Stimulated activated CD4-positive, alpha-beta T cell treated with anti-CD3 and anti-CD28 coated beads, Interleukin-12 subunit alpha, Interleukin-12 subunit beta, amount 100 ng/mL, for 48 hours (primary cell): ENCODE measurements at places on chromosomes 13 and 19.

GRCh38 chr13:33052506-33053280 is 36.5 kb downstream of the KL start:
- no peak for DNase-seq

DNA sequence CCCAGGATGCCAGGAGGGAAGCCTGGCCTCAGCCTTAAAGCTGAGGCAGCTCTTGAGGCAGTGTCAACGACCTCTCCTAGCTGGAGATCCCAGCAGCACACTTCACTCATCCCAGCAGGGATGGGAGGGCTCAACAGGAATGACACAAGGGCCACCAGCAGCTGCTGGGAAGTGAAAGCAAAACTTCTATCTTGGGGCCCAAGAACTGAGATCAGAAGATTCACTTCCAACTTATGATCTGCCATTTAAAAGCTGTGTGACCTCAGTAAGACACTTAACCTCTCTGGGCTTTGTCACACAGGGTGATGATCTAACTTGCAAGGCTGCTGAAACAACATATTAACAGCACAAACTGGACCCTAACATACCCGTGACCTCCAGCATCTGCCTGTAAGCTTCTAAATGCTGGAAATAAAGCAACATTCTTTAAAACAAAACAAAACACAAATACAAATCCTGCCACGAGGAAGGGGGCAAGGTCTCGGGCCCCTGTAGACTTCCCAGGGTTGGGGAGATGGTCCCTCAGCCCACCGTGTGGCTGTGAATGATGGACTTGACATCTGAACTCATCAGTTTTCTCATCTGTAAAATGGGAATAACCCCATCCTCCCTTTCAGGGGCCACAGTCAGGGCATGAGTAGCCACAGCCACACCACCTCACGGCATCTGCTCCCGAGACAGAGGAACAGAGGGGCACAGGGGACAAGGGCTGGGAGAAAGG is 22.7 kb downstream of the ELL start:
- no peak for DNase-seq

DNA sequence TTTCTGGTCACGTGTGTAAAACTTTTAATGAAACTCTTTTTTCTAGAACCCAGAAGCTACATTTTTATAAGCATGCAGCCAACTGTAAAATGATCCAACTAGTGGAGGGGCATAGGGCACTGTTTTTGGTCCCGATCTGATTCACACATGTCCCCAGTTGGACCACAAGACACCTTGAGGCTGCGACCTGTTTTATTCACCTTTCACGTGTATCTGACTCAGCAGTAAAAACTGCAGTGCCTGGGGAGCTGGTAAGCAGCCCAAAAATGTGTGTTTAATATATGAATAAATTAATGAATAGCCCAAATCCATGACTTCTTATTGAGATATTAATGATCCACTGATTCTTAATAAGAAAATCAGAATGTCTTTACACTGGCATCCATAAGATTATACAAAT is 140.4 kb downstream of the COL4A1 start:
- no peak for DNase-seq

DNA sequence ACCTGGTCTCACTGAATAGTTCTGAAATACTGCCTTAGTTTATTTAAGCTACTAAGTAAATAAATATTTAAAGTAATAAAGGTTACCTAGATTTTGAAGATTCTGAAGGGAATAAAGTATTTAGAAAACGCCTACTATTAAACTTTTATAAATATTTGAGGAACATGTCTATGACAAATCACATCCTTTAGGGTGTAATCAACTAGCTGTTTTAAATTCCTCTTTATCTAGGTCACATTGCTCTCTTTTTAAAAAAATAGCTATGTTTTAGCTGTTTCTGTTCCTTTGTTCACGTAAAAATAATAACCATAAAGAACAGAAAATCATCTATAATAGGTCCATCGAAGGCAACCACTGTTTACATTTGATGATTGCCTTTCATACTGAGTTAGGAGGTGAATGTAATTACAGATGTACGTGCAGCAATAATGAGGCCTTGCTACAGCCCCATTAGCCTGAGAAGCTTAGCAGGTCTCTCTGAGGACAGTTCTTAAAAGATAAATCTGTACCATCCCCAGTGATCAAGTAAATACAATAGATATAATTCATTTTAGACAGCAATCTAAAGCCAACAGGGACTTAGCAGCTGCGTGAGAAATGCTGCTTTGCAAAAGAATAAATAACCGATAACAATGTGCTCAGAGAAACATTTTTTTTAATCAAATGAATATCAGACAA is 449.5 kb downstream of the LIG4 start:
- DNase-seq = no peak

DNA sequence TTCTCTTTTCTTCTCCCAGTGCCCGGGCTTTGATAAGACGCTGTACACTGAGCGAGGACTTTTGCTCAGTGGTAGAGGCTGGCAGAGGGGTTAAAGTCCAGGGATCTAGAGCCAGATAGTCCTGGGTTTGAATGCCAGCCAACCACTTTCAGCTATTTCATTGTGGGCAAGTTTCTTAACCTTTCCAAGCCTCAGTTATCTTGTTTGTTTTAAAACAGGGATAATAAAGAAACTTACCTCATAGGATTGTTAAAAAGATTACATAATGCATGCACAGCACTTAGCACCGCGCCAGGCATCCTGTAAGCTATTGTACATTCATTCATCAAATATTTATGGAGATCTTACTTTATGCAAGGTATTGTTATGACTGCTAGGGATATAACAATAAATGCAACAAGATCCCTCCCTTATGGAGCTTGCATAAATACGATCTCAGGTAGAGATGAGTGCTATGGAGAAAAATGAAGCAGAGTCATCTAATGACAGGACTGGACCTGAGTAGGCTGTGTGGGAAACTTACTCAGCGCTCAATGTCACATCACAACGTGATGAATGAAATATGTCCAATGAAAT is 70.8 kb downstream of the LNX2 start:
- no peak for DNase-seq

DNA sequence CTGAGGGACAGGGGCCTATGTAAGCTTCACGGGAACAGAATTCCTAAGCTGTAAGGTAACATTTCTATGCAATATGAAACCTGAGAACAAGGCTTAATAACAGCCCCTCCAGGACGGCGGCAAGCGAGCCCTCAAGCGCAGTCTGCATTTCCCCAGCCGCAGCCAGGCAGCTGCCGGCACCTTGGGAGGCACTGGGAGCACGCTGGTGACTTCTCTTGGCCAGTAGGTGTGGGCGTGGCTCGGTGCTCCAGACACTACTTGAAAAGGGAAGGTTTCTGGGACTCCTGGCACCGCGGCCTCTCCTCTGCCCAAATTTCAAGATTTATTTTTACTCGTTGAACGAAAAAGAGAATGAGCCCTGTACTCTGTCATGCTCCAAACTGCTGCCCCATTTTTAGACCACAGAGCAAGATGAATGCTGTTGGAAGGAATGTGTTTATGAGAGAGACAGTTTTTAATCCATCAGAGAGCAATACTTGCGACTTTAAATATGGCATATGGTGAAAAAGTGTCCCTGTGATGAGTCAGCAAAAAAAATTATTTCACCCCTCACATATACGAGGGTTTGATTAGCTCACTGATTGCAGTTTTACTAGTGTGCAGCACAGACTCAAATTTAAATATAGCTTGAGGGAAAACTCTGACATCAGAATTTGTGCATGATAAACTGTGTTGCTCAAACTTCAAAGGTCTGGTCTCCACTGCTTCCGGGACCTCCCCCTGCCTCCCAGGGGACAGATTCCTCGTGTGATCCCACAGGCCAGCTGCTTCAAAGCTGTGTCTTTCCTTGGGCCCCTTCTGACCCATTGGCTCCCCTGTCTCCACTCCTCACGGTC is 81.2 kb downstream of the COL4A2 start:
- no peak for DNase-seq

DNA sequence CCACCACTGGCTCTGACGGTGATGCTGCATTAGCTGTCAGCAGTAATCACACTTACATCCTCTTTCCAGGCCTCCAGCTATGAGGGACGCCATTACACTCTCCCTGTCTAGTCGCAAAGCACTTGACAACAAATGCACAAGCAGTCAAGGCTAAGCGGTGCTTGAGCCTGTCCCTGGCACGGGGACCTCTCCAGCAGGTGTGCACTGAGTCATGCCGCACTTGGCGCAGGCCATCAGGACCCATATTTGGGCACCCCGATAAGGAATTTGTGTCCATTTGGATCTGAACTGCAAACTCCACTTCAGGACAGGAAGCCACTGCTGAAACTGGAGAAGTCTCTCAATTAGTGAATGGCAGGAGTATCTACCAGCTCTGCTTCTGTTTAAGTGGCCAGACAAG is 301.9 kb upstream of the OBI1 start:
- DNase-seq = no peak

DNA sequence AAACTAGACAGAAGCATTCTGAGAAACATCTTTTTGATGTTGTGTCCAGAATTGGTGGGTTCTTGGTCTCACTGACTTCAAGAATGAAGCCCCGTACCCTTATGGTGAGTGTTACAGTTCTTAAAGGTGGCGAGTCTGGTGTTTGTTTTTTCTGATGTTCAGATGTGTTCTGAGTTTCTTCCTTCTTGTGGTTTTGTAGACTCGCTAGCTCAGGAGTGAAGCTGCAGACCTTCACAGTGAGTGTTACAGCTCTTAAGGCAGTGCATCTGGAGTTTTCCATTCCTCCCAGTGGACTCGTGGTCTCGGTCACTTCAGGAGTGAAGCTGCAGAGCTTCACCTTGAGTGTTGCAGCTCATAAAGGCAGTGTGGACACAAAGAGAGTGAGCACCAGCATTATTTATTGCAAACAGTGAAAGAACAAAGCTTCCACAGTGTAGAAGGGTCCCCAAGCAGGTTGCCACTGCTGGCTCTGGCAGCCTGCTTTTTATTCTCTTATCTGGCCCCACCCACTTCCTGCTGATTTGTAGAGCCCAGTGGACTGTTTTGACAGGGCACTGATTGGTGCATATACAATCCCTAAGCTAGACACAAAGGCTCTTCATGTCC is 1820.8 kb downstream of the UQCRFS1 start:
- DNase-seq = no peak

GRCh38 chr19:9875031-9875627 is 40.0 kb downstream of the PIN1 start:
- no peak for DNase-seq

DNA sequence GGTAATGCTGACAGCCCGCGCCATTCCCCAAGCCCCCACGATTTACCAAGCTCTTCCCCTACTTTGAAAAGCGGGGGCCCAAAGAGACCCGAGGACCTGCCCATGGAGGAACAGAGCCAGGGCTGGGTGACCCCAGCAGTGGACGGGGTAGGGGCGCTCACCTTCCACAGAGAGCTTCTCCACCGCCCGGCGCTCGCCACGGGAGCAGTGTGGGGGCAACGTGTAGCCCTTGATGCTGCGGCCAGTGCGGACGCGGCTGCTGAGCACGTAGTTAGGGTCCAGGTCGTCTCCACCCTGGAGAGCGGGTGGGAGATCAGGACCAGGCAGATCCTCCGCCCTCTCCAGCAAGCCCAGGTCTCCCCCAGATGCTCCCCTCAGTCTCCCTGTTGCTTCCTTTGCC is 7.4 kb downstream of the CKM start:
- no peak for DNase-seq

GRCh38 chr13:34161931-34162543 is 344.1 kb downstream of the RFC3 start:
- DNase-seq = no peak

- no peak for DNase-seq
Measured at GRCh38 chr13:45219123-45219891, 18.5 kb upstream of the KCTD4 start.

DNA sequence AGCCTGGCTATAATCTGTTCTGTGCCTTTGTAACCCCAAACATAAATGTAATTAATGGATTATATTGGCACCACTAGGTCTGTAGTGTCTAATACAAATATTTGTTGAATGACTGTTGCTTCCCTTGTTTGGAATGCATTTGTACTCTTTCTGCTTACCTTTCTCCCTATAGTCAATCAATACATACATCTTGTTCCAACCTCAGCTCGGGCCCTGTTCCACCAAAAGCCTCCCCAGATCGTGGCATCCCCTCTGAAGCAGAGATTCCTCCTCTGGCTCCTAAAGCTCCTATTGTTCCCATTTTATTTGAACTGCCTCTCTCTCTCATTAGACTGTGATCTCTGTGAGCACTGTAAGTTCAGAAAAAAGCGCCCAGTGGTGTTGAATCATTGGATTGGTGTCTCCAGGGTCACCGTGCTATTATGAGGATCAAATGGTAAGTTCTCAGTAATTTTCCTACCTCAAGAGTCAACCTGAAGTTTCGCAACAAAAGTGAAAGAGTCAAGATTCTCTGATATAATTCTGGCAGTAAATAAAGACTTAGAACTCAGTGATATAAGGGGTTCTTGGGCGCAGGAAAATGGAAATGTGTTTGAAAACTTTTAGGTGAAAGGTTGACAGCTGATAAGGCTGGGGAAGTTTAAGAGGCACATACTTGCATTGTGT is 151.5 kb downstream of the KLF5 start:
- DNase-seq = no peak

- no peak for DNase-seq
Measured at GRCh38 chr13:97615266-97615665, 181.3 kb downstream of the RAP2A start.

DNA sequence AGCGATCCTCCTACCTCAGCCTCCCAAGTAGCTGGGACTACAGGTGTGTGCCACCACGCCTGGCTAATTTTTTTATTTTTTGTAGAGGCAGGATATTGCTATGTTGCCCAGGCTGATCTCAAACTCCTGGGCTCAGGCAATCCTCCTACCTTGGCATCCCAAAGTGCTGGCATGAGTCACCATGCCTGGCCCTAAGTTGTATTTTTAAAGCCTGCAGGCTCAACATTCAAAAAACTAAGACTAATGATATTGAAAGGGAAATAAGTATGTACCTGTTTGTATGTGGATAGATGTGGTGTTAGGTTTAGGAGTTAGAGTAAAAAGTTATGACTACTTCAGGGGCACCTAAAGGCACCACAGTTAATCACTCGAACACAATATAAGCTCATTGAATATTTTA is 5.4 kb upstream of the IPO5 start:
- DNase-seq = no peak

- DNase-seq = no peak
Measured at GRCh38 chr13:22945321-22946226, 235.2 kb upstream of the SGCG start.

GRCh38 chr19:47520839-47521238 is 6.0 kb upstream of the NAPA start:
- no peak for DNase-seq

DNA sequence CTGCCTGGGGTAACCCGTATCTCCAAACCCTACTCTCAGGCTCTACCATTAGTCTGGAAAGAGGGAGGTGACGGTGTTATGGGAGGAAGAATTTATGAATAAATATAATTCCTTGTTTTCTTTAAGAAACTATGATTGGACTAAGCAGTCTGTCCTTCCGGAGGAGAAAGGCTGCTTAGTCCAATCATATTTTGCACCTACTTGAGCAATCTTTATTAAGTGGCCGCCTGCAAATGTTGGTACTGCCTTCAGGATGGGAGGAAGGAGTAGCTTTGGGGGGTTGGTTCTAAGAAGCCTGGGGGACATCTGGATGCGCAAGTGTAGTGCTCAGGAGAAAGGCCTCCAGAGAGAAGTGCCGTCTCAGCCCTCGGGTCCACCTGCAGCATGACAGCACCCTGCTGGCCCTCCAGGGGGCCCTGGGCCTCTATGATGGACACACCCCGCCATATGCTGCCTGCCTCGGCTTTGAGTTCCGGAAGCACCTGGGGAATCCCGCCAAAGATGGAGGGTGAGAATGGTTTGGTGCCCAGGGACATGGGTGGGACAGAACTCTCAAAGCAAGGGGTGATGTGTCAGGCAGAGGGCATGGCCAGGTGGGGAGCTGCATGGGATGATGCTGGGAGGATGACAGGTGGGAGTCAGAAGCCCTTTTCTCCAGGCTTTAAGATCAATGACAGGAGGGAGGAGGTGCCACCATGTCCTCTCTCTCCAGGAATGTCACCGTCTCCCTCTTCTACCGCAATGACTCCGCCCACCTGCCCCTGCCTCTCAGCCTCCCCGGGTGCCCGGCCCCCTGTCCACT is 4.1 kb downstream of the ACP4 start:
- no peak for DNase-seq
